ENCODE measurements at places on chromosomes 5 and 9. TPM values are rescaled to one million over a fixed set of nuclear protein-coding genes. Genes with fewer than 3 reads are reported as not detected.

GRCh38 chr9:128438343-128439109, 17.3 kb upstream of the ODF2 start:
- H3K27me3 ChIP-seq = no peaks in the 10 kb centered on the region
- no peaks in the 10 kb centered on the region for H3K36me3 ChIP-seq
- DNase-seq = peak; percentile 75
- H3K4me3 ChIP-seq = no peak overlapping the region
- H3K4me1 ChIP-seq = peaks cover 2% of the 10 kb centered on the region
- H3K27ac ChIP-seq = no peak overlapping the region

DNA sequence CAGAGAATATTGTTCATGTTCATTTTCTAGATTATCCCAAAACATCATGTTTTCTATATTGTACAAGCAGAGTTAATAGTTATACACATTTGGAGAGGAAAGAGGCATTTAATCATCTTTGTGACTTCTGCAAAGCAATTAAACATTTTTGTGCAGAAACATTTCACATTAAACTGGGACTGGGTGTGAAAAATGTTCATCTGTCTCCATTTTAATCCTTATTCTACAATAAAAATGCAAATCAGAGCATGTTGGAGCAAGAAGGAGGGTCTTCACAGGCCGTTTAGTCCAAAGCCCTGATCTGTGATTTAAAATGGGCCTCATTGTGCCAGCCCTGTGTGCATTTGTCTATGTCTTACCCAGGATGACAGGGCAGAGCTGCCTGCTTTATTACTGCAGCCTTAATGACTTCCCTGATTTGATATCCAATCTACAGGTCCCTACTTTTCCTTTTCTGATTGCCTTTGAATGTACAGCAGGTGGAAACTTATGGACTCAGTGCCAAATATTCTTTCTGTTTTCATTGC, 183.5 kb downstream of the CAVIN4 start:
- peaks cover 2% of the 10 kb centered on the region for H3K27me3 ChIP-seq
- no peak overlapping the region for H3K4me3 ChIP-seq
- no peaks in the 10 kb centered on the region for H3K4me1 ChIP-seq
- no peak for DNase-seq

- no peak overlapping the region for H3K4me3 ChIP-seq
- no peaks in the 10 kb centered on the region for H3K4me1 ChIP-seq
- H3K36me3 ChIP-seq = no peaks in the 10 kb centered on the region
- no peak overlapping the region for H3K27ac ChIP-seq
- DNase-seq = no peak
Measured at GRCh38 chr9:1414711-1415131, 364.6 kb downstream of the DMRT2 start.

DNA sequence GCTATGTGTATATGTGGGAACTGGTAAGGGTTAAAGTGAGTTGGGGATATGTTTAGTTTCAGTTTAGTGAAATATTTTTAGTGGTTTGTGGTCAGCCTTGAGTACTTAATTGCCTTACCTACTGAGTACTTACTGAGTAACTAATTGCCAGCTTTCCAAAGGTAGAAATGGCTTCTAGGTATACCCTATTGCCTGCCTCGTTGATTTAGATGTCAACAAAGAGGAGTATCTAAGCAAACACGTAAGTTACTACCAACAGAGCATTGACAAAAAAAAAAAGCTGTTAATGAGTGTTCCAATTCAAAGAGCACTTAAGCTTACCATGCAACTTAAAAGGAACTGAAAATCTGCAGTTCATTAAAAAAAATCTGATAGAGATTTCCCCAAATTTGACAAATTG, 8.8 kb downstream of the ATP10B start:
- no peak overlapping the region for H3K4me3 ChIP-seq
- no peak overlapping the region for H3K27ac ChIP-seq
- H3K4me1 ChIP-seq = no peaks in the 10 kb centered on the region
- no peaks in the 10 kb centered on the region for H3K27me3 ChIP-seq
- no peaks in the 10 kb centered on the region for H3K36me3 ChIP-seq
- DNase-seq = no peak

DNA sequence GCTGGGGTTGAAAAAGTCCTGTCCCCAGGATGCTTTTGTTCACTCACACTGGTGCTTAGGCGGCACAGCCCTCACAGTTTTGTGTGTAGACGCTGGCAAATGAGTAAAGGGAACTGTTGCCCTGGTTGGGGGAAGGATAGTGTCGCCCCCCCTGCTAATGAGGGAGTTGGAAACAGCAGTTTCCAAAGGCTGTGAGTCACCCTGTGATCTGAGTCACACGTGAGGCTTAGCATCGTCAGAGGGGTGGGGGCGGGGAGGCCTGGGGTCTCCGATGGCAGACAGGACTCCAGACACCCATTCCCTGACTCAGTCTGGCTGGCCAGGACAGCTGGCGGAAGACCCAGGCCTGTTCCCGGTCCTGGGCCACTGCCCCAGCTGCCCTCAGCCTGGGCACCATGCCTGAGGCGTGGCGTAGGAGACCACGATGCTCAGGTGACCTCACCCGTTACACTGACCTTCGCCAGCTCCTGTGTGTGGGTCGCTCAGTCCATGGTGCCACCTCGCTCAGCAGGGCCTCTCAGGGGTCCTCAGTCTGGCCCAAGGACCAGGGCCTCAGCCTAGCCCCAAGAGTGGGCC, 2.9 kb downstream of the DNAJB5 start:
- peak overlapping the region; percentile 27 for H3K4me3 ChIP-seq
- DNase-seq = peak; percentile 70
- H3K4me1 ChIP-seq = peaks cover 47% of the 10 kb centered on the region
- H3K36me3 ChIP-seq = peaks cover 17% of the 10 kb centered on the region

GRCh38 chr5:177496727-177497291, 595 bp downstream of the PDLIM7 start:
- H3K4me1 ChIP-seq = peaks cover 26% of the 10 kb centered on the region
- H3K27ac ChIP-seq = no peak overlapping the region
- peaks cover 2% of the 10 kb centered on the region for H3K36me3 ChIP-seq
- peak overlapping the region; percentile 79 for H3K4me3 ChIP-seq
- peaks cover 13% of the 10 kb centered on the region for H3K27me3 ChIP-seq
- DNase-seq = peak; percentile 40

GRCh38 chr9:134333234-134333873, 7.1 kb downstream of the RXRA start:
- H3K4me3 ChIP-seq = no peak overlapping the region
- H3K27ac ChIP-seq = no peak overlapping the region
- no peak for DNase-seq
- H3K36me3 ChIP-seq = no peaks in the 10 kb centered on the region

GRCh38 chr5:176540956-176541337, 3.7 kb upstream of the RNF44 start:
- peak; percentile 48 for DNase-seq
- peak overlapping the region; percentile 84 for H3K4me3 ChIP-seq
- H3K27ac ChIP-seq = peak overlapping the region; percentile 91
- peaks cover 2% of the 10 kb centered on the region for H3K36me3 ChIP-seq
- no peaks in the 10 kb centered on the region for H3K27me3 ChIP-seq

- DNase-seq = no peak
- no peaks in the 10 kb centered on the region for H3K4me1 ChIP-seq
- no peak overlapping the region for H3K4me3 ChIP-seq
- H3K27me3 ChIP-seq = no peaks in the 10 kb centered on the region
Measured at GRCh38 chr9:370086-370485, 155.4 kb downstream of the DOCK8 start.

DNA sequence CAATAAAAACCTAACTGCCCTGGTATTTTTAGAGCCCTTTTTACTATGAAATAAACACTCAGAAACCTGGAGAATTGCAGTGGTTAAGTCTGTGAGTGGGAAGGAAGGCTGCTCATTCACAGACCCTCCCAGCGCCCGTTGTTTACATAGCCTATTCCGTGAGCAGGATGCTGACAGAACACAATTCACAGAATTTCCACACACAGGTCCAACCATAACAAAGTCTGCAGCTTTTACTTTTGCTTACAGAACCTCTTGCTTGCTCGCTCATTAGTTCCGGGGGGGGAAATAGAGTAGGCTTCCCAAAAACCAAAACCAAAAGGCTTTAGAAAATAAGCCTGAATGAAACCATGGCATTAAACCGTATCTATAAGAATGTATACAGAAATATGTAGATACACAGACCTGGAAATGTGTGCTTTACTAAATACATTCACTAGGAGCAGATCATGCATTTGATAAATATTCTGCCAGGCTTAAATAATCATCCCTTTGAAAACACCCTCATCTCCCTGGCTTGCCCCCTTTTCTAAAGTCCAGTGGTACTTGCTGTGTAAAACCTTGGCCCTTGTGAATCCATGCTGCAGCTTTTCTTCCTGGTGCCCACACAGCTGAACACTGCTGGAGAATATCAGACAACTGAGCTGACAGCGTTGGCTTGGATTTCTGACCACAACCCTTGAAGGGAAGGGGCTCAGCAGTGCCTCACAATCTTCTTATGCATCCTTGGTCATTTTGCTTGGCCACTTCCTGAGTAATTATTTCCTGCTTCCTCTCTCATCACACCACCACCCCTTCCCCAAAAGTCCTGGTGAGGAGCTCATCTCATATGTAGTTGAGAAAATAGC, 128.0 kb downstream of the FANCC start:
- peak overlapping the region; percentile 27 for H3K4me3 ChIP-seq
- H3K27ac ChIP-seq = peak overlapping the region; percentile 59
- DNase-seq = peak; percentile 22

DNA sequence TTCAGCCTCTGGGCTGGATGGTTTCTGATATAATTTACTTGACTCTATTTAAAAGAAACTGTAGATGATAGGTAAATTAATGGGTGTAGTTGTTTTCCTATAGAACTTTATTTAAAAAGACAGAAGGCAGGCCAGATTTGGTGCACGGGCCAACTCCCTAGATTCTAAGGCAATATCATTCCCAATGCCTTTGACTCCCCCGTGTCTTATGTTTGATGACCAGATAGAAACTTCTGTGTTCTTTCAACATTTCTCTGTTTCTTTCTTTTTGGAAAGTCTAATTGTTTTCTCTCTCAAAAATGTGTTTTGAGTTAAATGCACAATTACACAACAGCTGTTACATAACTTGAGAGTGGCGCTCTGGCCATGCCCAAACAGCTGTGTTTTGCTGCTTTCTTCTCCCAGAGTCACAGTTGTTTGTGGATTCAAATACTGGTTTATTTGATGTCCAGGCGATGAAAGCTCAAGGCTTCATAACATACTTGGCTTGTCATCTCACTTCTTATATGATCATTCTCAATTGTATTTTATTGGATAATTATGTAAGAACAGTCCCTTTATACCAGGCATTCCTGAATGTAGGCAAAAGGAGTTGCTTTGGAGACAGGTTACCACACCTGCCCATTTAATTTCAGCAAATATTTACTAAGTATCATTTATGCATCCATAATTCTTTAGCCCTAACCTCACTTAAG, 1.7 kb upstream of the ALDH1A1 start:
- H3K27ac ChIP-seq = no peak overlapping the region
- H3K27me3 ChIP-seq = peaks cover 29% of the 10 kb centered on the region
- no peak overlapping the region for H3K4me3 ChIP-seq
- H3K4me1 ChIP-seq = peaks cover 13% of the 10 kb centered on the region

- H3K27me3 ChIP-seq = no peaks in the 10 kb centered on the region
- no peak overlapping the region for H3K4me3 ChIP-seq
- DNase-seq = no peak
- H3K27ac ChIP-seq = no peak overlapping the region
Measured at GRCh38 chr5:170166101-170166500, 60.4 kb downstream of the FOXI1 start.

- peaks cover 2% of the 10 kb centered on the region for H3K4me1 ChIP-seq
- no peak overlapping the region for H3K27ac ChIP-seq
- no peak for DNase-seq
Measured at GRCh38 chr5:3606121-3606831, 10.6 kb downstream of the IRX1 start.

- H3K36me3 ChIP-seq = no peaks in the 10 kb centered on the region
- no peak overlapping the region for H3K27ac ChIP-seq
- H3K27me3 ChIP-seq = peaks cover 17% of the 10 kb centered on the region
Measured at GRCh38 chr5:96377167-96377566, 55.9 kb downstream of the PCSK1 start.

DNA sequence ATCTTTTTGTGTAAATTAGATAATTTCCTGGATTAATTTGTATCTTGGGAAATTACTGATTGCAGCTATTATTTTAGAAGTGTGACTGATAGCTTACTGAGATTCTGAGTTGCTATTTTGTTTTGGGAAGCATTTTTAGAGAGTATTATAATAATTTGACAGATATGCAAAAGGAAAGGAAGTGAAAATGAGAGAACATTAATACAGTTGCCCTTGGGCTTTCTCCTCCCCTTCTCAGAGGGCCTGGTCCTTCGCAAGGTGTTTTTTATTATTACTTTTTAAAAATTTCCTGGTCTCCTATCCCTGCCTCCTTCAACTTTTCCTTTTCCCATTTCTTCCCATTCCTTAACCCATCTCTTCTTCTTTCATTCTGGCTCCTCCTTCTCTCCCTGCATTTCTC, 32.6 kb downstream of the UBAP1 start:
- no peak for DNase-seq
- H3K4me1 ChIP-seq = peaks cover 13% of the 10 kb centered on the region
- no peaks in the 10 kb centered on the region for H3K27me3 ChIP-seq
- no peak overlapping the region for H3K4me3 ChIP-seq

- no peaks in the 10 kb centered on the region for H3K27me3 ChIP-seq
- H3K4me3 ChIP-seq = no peak overlapping the region
- no peak for DNase-seq
- no peaks in the 10 kb centered on the region for H3K36me3 ChIP-seq
- no peaks in the 10 kb centered on the region for H3K4me1 ChIP-seq
- no peak overlapping the region for H3K27ac ChIP-seq
Measured at GRCh38 chr5:105688227-105688792, 1982.4 kb downstream of the EFNA5 start.

Gene OMD
- total RNA-seq = not detected

Gene CLINT1
- 80.7 TPM for total RNA-seq

Gene HTR1A
- total RNA-seq = not detected

Gene TRIM36
- 0.19 TPM for total RNA-seq

Gene FST
- total RNA-seq = 0.10 TPM

Gene GPR150
- 0.52 TPM for total RNA-seq

Gene SLC6A18
- total RNA-seq = not detected

Measured in activated naive CD8-positive, alpha-beta T cell treated with anti-CD3 and anti-CD28 coated beads for 36 hours (primary cell).